ENCODE measurements at places on chromosomes 1 and 21. TPM values are rescaled to one million over a fixed set of nuclear protein-coding genes. Genes with fewer than 3 reads are reported as not detected.

The OR10K2 gene
- total RNA-seq = not detected

The TFB2M gene
- total RNA-seq = 15.2 TPM

The RSPH1 gene
- total RNA-seq = under 0.01 TPM

The IL10 gene
- total RNA-seq = not detected
